Psoas muscle (tissue), 8 donors: ENCODE measurements at places on chromosomes 6 and 20. TPM values are rescaled to one million over a fixed set of nuclear protein-coding genes. Genes with fewer than 3 reads are reported as not detected.

Gene PREX1
- 7.2 TPM for total RNA-seq

Gene GJA10
- total RNA-seq, result not detected

Gene LHFPL5
- total RNA-seq, result 0.34 TPM

GRCh38 chr6:38567436-38567835 lies 72.3 kb downstream of the BTBD9 start:
- no peaks in the 10 kb centered on the region for H3K27me3 ChIP-seq
- no peaks in the 10 kb centered on the region for H3K36me3 ChIP-seq
- no peak overlapping the region for H3K4me3 ChIP-seq

- peak overlapping the region; percentile 24 for H3K4me3 ChIP-seq
- H3K36me3 ChIP-seq, result no peaks in the 10 kb centered on the region
- no peaks in the 10 kb centered on the region for H3K27me3 ChIP-seq
These were observed 30.0 kb upstream of the AKIRIN2 start for GRCh38 chr6:87731818-87732661.

DNA sequence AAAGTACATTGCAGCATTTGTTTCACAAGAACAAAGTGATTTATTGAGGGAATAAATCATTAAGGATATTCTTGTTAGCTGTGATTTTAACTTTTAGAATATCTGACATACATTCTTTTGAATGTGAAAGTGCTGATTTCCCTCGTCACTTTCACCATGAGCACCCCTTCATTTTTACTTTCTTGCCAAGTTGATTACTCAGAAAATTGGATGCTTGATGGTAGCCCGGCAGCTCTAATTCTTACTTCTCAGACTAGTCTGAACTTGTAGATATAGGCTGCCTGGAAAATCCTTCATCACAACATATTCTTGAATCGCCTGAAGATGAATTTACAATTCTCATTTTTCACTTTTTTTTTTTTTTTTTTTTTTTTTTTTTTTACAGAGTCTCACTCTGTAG lies 147.1 kb upstream of the SMLR1 start:
- H3K36me3 ChIP-seq, result no peaks in the 10 kb centered on the region
- H3K27me3 ChIP-seq, result no peaks in the 10 kb centered on the region
- no peak for DNase-seq
- H3K4me3 ChIP-seq, result no peak overlapping the region
- no peak overlapping the region for H3K27ac ChIP-seq
- H3K4me1 ChIP-seq, result no peaks in the 10 kb centered on the region

GRCh38 chr6:96913621-96914020 lies 10.9 kb upstream of the KLHL32 start:
- no peaks in the 10 kb centered on the region for H3K36me3 ChIP-seq
- H3K4me1 ChIP-seq, result no peaks in the 10 kb centered on the region
- no peak overlapping the region for H3K4me3 ChIP-seq
- no peak for DNase-seq

DNA sequence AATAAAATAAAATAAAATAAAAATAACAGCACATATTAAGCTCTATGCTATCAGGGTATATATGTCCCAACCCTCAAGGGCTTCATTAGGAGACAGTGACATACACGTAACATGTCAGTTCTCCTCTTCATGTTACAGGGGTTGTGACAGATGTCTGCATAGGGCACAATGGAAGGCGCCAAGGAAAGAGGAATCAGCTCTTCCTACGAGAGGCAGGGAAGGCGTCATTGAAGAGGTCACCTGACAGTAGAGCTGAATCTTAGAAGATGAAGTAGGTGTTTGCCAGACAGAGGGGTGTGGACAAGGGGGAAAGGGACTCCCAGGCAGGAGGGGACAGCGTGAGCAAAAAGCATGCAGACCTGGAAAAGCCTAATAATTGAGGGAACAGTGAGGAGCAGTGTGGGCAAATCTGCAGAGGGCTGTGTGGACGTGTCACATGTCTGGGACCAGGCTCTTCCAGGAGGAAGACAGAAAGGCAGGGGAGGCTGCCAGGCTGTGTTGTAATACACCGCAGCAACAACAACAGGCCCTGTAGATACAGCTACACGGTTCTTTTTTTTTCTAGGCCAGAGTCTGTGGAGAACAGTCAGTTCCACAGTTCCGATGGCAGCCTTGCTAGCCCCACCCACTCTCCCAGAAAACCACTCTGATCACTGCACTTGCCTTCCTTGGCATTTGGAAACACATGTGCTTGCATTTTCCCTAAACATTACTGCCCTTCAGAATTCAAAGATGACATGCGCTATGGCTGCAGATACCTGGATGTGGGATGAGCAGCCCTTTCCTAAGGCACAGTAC lies 2.5 kb upstream of the FKBP5 start:
- peak; percentile 93 for DNase-seq
- H3K4me1 ChIP-seq, result peaks cover 20% of the 10 kb centered on the region
- peak overlapping the region; percentile 39 for H3K4me3 ChIP-seq
- no peaks in the 10 kb centered on the region for H3K27me3 ChIP-seq

DNA sequence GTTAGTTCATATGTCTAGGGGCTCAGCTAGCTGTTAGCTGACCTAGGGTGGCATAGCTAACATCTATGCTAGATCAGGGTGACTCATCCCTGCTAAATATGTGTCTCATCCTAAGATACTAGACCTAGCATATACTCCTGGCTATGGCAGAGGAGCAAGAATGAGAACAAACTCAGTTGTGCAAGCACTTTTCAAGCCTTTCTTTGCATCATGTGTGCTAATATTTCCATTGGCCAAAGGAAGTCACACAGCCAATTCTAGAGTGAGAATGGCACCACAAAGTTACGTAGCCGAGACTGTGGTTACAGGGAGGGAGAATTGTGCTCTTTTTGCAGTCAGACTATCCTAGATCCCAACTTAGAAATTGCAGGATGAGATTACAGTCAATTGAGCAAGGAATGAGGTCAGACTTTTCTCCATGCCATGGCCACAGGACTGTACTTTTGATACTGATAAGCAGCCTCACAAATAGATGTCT lies 78.7 kb downstream of the PLCB4 start:
- H3K27me3 ChIP-seq, result no peaks in the 10 kb centered on the region
- DNase-seq, result no peak
- H3K4me3 ChIP-seq, result no peak overlapping the region
- no peak overlapping the region for H3K27ac ChIP-seq
- H3K4me1 ChIP-seq, result no peaks in the 10 kb centered on the region

DNA sequence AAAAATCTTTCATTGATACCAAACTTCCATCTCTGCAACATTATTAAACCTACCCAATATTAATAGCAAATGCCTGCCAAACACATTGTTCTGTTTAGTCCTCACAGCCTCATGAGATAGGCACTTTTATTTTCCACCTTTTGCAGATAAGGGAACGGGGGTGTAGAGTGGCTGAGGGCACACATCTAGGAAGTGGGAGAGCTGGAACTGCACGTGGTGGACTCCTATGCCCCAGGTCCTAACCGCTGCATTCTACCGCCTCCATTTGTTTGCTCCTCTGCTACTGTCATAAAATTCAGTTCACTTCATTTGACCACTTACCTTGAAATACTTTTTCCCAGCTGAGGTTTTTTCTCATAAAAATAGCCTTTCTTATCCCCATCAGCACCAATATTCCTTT lies 7.6 kb downstream of the FAM217A start:
- no peaks in the 10 kb centered on the region for H3K36me3 ChIP-seq
- H3K4me1 ChIP-seq, result no peaks in the 10 kb centered on the region
- H3K27me3 ChIP-seq, result no peaks in the 10 kb centered on the region
- no peak overlapping the region for H3K27ac ChIP-seq

DNA sequence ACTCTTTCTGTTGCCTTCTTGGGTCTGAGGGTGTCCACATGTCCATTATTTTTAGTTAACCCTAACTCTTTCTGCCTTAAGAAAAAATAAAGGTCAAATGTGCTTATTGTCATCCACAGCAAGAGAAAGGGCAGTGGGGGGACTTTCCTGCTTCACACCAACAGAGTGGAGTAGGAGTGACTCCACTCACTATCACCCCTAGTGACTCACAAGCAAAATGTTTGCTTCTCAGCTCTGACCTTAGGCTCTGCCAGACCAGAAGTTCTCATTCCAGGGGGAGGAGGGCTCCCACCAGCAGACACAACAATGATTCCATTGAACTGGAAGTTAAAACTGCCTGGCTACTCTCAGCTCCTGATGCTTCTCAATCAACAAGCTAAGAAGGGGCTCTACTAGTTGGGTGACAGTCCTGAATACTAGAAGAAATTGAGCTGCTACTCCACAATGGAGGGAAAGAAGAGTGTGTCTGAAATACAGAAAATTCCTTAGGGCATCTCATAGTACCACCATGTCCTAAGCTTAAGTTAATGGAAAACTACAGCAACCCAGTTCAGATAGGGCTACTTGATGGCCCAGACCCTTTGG lies 83.9 kb upstream of the AFDN start:
- H3K27ac ChIP-seq, result no peak overlapping the region
- no peaks in the 10 kb centered on the region for H3K4me1 ChIP-seq
- no peak overlapping the region for H3K4me3 ChIP-seq
- no peaks in the 10 kb centered on the region for H3K36me3 ChIP-seq
- H3K27me3 ChIP-seq, result peaks cover 6% of the 10 kb centered on the region
